ENCODE measurements at places on chromosomes 2 and 18.

DNA sequence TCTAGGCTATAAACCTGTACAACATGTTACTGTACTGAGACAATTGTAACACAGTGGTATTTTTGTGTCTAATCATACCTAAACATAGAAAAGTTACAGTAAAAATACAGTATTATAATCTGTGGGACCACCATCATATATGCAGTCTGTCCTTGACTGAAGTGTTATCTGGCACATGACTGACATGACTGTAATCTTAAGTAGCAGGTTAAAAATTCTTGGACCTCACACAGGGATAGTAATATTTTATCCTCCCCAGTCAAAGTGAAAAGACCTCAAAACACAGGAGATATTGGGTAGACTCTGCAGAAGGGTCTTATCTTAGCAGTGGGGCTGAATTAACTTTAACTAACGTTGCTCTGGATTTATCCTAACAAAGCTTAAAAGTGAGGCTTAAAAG is 4.9 kb upstream of the SCN9A start:
- no peak for DNase-seq

GRCh38 chr18:3873698-3874097 is 423.7 kb downstream of the TGIF1 start:
- no peak for DNase-seq

DNA sequence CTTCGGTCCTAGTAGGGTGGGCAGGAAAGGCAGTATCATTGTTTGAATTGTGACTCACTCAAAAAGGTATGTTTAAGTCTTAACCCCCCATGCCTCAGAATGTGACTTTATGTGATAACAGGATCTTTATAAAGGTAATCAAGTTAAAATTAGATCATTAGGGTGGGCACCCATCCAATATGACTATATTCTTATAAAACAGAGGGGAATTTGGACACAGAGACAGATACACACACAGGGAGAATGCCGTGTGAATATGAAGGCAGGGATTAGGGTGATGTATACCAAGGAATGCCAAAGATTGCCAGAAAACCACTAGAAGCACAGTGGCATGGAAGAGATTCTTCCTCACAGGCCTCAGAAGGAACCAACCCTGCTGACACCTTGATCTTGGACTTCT is 281.8 kb downstream of the CLIP4 start:
- no peak for DNase-seq

GRCh38 chr2:181812106-181812743 is 79.3 kb upstream of the ITPRID2 start:
- DNase-seq, result no peak

DNA sequence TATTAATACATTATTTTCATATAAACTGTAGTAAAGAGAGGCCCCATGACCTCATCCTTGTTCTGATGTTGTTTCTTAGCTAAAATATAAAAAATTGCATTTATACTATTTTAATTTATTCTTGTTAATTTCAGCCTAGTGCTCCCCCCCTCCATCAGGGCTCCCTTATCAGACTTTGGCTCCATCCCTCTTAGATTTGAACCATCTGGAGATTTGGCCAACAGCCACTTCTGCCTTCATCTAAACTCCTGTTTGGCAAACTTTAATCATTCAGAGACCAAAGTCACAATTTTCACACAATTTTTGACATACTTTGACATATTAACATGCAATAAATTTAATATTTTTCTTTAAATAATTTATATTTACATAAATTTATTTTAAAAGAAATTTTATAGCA is 569.3 kb downstream of the TDRD15 start:
- DNase-seq, result no peak

DNA sequence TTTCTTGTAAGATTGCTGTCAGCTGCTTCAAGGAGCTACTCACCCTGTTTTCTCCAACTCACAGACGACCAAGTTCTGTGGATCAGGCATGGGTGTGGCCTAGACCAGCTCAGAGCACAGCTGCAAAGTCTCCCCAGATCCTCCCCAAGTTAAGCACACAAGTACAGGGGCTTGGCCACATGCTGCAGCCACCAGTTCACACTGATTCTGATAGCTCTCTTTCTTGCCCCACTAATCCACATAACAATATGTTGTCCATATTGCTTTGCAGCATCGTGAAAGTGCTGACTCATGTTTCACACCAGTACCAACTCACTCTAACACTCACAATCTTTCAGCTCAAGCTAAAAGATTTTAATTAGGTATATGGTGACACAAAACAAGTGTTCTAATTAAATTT is 437.0 kb downstream of the PARD3B start:
- peak; percentile 10 for DNase-seq

DNA sequence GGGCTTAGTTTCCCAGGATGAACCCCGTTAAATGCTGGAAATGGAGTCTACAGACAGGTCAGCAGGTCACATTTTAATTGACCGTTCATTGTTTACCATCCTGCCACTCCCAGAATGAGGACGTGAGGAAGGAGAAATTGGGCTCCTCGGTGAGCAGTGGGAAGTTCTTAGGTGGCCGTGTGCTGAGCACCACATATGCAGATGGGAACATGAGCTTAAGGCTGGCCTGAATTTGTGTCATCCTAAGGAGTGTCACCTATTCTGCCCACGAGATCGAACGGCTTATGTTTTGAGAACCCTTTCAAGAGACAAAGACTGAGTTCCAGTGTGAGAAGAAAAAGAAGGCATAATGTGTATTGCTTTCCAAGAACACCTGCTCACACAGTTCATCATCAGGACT is 234.4 kb upstream of the PXDN start:
- DNase-seq, result no peak

- no peak for DNase-seq
Measured at GRCh38 chr2:30761226-30761625, 46.0 kb downstream of the CAPN13 start.

DNA sequence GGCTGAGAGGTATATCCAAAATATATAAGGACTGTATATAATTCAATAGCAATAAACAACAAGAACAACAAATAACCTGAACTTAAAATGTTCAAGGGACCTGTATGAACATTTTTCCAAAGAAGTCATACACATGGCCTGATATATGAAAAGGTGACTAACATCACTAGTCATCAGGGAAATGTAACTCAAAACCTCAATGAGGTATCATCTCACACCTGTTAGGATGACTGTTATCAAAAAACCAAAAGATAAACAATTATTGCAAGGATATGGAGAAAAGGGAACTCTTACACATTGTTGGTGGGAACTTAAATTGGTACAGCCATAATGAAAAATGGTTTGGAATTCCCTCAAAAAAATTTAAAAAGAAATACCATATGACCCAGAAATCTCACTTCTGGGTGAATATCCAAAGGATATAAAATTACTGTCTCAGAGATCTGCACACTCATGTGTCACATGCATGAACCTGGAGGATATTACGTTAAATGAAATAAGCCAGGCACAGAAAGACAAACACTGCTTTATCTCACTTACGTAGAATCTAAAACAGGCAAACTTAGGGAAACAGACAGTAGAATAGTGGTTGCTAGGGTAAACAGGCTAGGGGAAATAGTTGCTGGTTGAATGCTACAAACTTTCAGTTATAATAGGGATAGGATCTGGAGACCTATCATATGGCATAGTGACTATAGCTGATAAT is 334.5 kb upstream of the MMADHC start:
- no peak for DNase-seq

DNA sequence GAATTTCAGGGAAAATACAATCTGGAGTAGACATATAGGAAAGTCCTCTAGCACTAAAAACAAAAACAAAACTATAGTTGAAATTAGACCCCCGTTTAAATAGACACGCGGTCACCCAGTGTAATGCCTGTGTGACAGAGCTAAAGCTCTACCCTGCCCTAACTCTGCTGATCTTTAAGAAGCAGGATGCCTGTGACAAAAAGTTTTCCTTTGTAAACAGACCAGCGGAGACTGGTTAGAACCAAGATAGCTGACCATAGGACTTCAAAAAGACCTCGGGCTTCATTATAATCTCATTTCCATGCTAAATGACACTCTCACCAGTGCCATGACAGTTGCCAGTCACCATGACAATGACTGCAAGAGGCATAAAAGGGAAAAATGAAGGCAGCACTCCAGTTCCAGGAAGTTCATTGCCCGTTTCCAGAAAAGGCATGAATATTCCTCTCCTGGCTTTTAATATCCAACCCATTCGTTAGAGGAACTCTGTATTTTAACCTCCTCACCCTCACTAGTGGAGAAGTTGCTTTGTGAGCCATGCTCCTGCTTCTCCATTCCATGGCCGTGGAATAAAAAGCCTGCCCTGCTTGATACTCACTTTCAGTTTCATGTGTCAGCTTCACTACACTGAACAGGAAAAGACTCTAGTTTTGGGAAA is 157.2 kb upstream of the COPS8 start:
- DNase-seq, result no peak

GRCh38 chr2:106642679-106643078 is 155.5 kb downstream of the CD8B2 start:
- DNase-seq, result no peak

GRCh38 chr2:148530350-148530749 is 114.2 kb upstream of the EPC2 start:
- DNase-seq, result no peak

DNA sequence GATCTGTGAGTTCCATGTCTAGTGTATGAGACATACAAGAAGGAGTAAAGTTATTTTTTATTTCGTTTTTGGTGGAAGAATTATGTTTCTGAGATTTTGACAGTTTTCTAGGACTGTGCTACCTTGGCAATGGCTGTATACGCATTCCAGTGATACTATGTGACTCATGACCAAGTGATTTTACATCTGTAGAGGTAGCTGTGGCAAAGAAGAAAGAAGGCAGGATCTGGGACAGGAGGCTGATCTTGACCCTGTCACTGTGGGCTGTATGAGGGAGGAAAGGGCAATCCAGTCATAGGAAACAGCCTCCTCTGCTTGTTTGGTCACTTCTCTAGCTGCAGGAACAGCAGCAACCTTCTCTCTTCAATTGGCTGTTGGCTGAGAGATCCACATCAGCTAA is 44.0 kb upstream of the PDCL3 start:
- no peak for DNase-seq

GRCh38 chr2:37379881-37380296 is 35.5 kb downstream of the QPCT start:
- no peak for DNase-seq

DNA sequence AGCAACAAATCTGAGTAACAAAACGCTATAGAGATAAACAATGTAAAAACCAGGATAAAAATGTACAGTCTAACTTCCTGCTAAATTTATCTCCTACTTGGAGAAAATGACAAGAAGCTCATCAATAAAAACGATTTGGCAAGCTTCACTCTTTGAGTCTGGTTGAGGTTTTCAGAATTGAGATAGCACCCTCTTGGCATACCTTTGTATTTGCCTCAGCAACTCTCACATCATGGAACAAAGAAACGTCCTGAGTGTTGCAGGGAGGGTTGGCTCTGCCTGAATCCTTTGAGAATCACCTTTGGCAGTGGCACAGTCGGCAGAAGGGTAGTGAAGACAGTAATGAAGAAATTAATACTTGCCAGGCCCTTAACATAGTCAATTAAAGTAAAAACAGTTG is 430.6 kb downstream of the GRB14 start:
- no peak for DNase-seq

DNA sequence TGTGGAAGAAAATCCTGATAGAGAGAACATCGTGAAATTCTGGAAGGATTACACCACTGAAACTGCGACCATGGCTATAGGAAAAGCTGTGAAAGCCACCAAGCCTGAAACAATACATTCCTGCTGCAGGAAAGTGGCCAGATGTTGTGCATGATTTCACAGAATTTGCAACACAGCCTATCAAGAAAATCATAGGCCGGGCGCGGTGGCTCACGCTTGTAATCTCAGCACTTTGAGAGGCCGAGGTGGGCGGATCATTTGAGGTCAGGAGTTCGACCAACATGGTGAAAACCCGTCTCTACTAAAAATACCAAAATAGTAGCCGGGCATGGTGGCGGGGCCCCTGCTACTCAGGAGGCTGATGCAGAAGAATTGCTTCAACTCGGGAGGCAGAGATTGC is 360.2 kb downstream of the CDH7 start:
- no peak for DNase-seq

- DNase-seq, result no peak
Measured at GRCh38 chr18:13165636-13166423, 52.7 kb upstream of the LDLRAD4 start.

DNA sequence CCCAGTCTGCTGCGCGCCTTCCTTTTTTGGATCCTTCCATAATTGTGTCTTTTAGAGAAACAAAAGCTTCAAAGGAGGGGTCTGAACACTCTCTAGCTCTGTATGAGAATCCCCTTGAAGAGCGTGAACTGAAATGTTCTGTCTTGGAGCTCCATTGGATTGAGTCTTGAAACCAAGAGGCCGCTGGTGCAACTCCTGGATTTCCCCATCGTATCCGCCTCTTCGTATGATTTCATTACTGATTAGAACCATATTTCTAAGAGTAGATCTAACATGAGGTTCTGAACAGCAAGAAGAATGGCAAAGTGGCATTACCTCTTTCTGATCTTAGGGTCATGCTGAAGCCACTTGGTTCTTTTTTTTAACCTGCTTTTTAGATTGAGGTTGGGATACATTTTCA is 31.4 kb upstream of the NRP2 start:
- DNase-seq, result no peak

DNA sequence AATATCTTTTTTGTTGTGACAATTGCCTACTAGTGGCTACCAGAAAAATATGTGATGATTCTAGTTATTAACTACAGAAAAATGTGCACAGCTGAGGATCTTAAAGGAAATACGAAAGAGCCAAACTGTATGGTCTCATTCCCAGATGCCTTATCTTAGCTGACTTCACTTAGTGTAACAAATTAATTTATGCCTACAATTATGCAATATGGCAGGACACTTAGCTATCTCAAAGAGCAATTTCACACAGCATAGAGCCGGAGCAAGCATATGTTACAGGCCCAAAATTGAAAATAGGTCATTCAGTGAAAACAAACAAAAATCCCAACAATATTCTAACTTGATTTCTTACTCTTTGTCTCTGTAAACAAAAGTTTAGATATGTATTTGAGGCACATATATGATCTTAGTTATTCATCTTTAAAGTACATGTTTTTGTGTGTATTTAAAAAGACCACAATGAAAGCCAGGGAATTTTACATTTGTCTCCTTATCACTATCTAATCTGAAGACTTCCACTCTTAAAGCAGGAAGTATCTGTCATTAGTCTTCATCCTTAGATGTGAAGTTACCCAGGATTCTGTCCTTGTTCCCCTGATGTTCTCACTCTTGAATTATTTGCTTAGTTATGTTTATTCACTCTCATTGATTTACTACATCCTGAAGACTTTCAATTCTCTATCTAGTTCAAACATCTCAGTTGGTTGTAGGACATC is 1579.0 kb upstream of the NXPH2 start:
- DNase-seq, result no peak

DNA sequence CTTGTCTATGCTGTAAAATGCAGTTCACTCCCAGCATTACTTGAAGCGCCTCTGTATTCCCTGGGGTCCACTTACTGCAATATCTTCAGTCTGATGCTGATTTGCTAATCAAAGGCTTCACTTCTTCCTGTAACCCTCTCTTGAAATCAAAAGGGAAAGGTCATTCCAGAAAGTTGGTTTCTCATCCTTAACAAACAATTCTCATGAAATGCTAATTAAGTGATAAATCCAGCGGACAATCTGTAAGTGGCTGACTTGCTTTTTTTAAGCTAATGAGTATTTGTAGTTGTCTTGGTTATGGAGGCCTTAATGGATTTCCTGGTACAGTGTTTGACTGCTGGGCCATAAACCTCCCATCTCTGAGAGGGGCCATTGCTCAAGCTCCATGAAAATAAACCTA is 499.6 kb upstream of the HS6ST1 start:
- DNase-seq, result peak; percentile 23

GRCh38 chr2:148049284-148049683 is 28.4 kb downstream of the MBD5 start:
- DNase-seq, result no peak

- DNase-seq, result peak; percentile 76
Measured at GRCh38 chr2:84856787-84857186, 24.1 kb downstream of the TRABD2A start.
